Astrocyte (in vitro differentiated cells and primary cell): ENCODE measurements at places on chromosomes 1 and 21. TPM values are rescaled to one million over a fixed set of nuclear protein-coding genes. Genes with fewer than 3 reads are reported as not detected.

GRCh38 chr1:61318319-61319125 lies 236.2 kb downstream of the NFIA start:
- DNase-seq: peak; percentile 66
- H3K4me3 ChIP-seq: no peak overlapping the region
- H3K27ac ChIP-seq: no peak overlapping the region
- H3K4me1 ChIP-seq: no peaks in the 10 kb centered on the region

- DNase-seq: no peak
- peaks cover 29% of the 10 kb centered on the region for H3K27me3 ChIP-seq
- no peak overlapping the region for H3K27ac ChIP-seq
- no peak overlapping the region for H3K4me3 ChIP-seq
- peaks cover 31% of the 10 kb centered on the region for H3K4me1 ChIP-seq
- H3K36me3 ChIP-seq: no peaks in the 10 kb centered on the region
Measured at GRCh38 chr21:41763398-41763931, 3.4 kb downstream of the RIPK4 start.

GRCh38 chr1:24502709-24503058 lies at the start of gene RCAN3:
TSS of gene RCAN3 (plus strand) at chr1:24502836. CDS start at chr1:24514373, 11,537 bp downstream.
- H3K27ac ChIP-seq: peak within 1 kb of the TSS; percentile 57
- no peaks in the 10 kb centered on the region for H3K27me3 ChIP-seq
- DNase-seq: peak; percentile 67
- H3K4me1 ChIP-seq: peaks cover 11% of the 10 kb centered on the region
- no peaks in the 10 kb centered on the region for H3K36me3 ChIP-seq
- peak within 1 kb of the TSS; percentile 79 for H3K4me3 ChIP-seq

GRCh38 chr1:61925591-61926298 lies 183.5 kb downstream of the PATJ start:
- H3K36me3 ChIP-seq: no peaks in the 10 kb centered on the region
- H3K27me3 ChIP-seq: no peaks in the 10 kb centered on the region
- no peaks in the 10 kb centered on the region for H3K4me1 ChIP-seq

- peak overlapping the region; percentile 78 for H3K4me3 ChIP-seq
- H3K27ac ChIP-seq: peak overlapping the region; percentile 37
- H3K4me1 ChIP-seq: peaks cover 41% of the 10 kb centered on the region
- DNase-seq: no peak
Measured at GRCh38 chr1:1306661-1307260, 969 bp downstream of the ACAP3 start.

- H3K27me3 ChIP-seq: peaks cover 4% of the 10 kb centered on the region
- no peak for DNase-seq
- no peaks in the 10 kb centered on the region for H3K36me3 ChIP-seq
- H3K4me3 ChIP-seq: no peak overlapping the region
Measured at GRCh38 chr1:203269654-203270020, 35.7 kb upstream of the BTG2 start.

DNA sequence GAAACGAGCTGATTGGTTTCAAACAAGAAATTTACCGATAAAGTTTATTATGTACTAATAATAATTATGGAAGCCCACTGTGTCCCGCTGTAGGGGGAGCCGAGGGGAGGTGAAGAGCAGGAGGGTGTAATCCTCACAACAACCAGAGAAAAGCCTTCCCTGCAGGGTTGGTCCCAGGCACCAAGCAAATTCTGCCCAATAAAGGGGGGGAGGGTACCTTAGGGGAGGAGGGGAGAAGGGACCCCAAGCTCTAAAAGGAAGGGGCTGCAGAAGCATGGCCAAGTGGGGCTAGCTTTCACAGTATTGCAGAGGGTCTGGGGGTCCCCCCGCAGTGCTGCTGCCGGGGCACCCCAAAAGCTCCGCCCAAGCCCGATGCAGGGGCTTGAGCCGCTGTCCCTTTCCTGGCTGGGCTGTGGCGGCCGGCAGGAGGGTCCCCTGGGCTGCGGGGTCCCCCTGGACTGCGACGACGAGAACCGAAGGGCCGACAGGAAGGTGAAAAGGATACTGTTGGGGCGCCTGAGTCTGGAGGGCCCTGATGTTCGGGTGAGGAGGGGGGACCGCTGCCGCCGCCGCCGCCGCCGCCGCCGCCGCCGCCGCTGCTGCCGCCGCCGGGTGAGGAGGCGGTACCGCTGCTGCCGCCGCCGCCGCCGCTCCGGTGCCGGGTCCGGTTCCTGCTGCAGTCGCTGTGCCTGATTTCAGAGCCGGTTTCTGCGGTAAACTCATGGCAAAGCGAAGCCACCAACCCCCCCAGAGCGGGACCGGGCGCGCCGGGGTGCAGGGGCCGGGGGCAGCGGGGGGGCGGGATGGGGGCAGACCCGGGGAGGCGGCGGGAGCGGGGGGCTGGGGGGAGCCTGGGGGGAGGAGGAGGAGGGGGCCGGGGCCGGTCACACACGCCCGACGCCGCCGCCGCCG lies 771 bp downstream of the EIF4G3 start:
- H3K36me3 ChIP-seq: no peaks in the 10 kb centered on the region
- peak overlapping the region; percentile 89 for H3K4me3 ChIP-seq
- H3K27me3 ChIP-seq: no peaks in the 10 kb centered on the region
- no peak for DNase-seq
- peaks cover 4% of the 10 kb centered on the region for H3K4me1 ChIP-seq

DNA sequence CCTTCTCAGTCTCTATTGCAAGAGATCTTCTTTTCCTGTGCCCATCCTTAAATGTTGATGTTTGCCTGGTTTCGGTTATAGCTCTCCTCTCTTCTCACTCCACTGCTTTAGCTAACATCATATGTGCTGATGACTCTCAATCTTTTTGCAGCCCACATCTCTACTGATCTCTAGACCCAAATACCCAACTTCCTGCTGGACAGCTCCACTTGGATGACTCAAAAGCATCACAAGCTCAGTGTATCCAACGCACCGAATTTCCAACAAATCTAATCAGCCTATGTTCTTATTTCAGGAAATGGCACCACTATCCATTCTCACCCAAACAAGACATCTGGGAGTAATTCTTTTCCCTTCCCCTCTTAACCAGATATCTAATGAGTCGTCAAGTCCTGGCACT lies 79.1 kb upstream of the ARTN start:
- H3K27ac ChIP-seq: no peak overlapping the region
- H3K27me3 ChIP-seq: no peaks in the 10 kb centered on the region
- H3K4me1 ChIP-seq: peaks cover 24% of the 10 kb centered on the region
- H3K36me3 ChIP-seq: no peaks in the 10 kb centered on the region

- no peak overlapping the region for H3K4me3 ChIP-seq
- H3K27me3 ChIP-seq: peaks cover 10% of the 10 kb centered on the region
- no peaks in the 10 kb centered on the region for H3K4me1 ChIP-seq
- DNase-seq: no peak
- no peaks in the 10 kb centered on the region for H3K36me3 ChIP-seq
Measured at GRCh38 chr1:10935246-10935645, 77.2 kb upstream of the TARDBP start.

KCNA3 gene
- 0.09 TPM in 1 of 2 replicates, not detected in the other for total RNA-seq

SAMSN1 gene
- 0.09 TPM in 1 of 2 replicates, not detected in the other for total RNA-seq

TMEM269 gene
- total RNA-seq: 0.07 and 0.09 TPM in 2 replicates

ODF2L gene
- 42.8 and 44.7 TPM in 2 replicates for total RNA-seq

PTAFR gene
- 0.24 and 0.32 TPM in 2 replicates for total RNA-seq

MSH4 gene
- 0.34 and 0.43 TPM in 2 replicates for total RNA-seq

PRDM15 gene
- 5.8 and 6.8 TPM in 2 replicates for total RNA-seq
